ENCODE measurements at places on chromosomes 16 and 17.

DNA sequence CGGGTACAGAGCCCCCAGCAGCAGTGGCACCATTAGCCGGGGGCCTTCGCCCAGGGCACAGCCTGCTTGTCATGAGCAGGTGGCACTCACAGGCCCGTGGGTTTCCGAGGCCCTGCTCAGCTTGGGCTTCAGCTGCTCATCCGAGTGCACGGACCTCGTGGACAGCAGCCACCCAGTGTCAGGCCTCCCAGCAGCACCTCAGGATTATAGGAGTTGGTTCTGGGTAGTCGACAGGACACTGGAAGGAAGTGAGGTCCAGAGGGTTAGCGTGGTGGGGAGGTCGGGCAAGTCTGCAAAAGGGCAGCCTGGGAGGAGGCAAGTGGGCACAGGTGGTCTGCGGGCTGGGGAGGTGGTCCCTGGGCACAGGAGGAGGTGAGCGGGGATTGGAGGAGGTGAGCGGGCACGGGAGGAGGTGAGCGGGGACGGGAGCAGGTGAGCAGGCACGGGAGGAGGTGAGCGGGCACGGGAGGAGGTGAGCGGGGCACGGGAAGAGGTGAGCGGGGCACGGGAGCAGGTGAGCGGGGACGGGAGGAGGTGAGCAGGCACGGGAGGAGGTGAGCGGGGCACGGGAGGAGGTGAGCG is 5.1 kb upstream of the CPNE7 start:
- DNase-seq: no peak

DNA sequence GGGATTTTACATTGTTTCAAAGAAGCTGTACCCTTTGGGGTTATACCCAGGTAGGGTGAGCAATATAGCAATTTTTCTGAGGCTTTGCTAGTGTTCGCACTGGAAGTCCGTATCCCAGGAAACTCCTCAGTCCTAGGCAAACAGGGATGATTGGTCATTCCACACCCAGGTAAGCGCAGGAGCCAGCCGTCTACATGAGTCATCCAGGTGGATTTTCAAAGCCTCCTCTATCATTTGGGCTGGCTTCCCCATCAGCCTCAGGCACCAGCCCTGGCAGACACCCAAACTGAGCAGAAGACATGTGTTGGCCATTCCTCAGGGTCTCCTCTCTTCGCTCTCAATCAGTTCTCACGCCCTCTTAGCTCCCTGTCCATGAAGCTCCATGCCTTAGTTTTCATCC is 135.6 kb downstream of the AIPL1 start:
- no peak for DNase-seq

DNA sequence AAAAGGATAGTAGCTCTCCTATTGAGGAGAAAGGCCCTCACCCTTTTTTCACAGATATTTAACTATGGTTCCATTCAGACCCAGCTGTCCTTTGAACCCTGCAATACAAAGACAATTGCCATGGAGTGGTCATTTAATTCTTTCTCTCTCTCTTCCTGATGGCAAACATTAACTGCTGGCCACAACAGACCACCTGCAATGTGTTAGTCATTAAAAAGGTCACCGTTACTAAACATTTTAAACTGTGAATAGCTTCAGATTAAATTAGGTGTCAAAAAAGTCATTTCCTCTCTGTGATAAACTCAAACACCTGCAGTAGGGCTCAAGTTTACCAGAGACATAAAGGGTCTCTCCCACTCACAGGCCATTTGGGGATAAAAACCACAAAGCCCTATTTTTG is 697.2 kb downstream of the TOX3 start:
- DNase-seq: no peak

- peak; percentile 21 for DNase-seq
Observed at GRCh38 chr16:8851761-8852403, 16.9 kb downstream of the CARHSP1 start.

DNA sequence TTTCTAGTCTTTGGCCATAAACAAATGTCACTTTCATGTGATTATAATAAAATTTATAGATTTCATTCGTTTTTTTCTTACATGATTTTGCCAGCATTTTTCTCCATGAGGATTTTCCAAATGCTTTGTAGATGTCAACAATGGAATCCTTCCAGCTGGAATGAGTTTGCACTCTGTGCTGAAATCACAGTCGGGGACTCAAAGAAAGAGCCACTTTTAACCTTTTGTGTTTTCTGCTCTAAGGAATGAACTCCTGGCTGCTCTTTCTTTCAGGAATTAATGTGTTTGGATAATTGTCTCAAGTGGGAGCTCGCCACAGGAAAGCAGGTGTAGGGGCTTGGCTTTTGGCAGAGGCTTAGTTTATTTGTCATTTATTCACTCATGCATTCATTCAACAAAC is 372.3 kb upstream of the SALL1 start:
- DNase-seq: no peak
